Posterior vena cava (tissue), 2 donors: ENCODE measurements at places on chromosomes 5 and 9. TPM values are rescaled to one million over a fixed set of nuclear protein-coding genes. Genes with fewer than 3 reads are reported as not detected.

- no peak for DNase-seq
These were observed 19.0 kb downstream of the CXXC5 start for GRCh38 chr5:139667001-139667729.

GRCh38 chr5:123559434-123559775, 47.4 kb downstream of the CSNK1G3 start:
- DNase-seq, result no peak

Gene QRFP
- total RNA-seq, result not detected

DNA sequence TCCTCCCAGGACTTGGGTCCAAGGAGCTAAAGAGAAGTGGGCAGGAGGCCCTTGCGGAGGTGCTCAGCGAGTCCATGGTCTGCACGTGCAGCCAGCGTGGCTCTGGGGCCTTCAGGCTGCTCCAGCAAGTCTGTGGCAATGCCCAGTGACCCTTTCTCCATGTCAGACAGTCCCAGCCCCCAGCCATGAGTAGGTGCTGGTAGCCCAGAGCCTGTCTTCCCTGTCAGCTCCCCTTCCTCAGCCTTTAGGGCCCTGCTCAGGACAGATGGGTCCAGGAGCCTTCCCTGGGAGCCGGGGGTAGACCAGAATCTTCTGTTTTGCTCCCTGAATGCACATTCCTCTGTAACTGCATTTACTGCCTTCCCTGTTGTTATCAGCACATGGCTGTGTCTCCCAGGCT, 147.2 kb upstream of the IRX2 start:
- peak; percentile 29 for DNase-seq

Gene MYOZ3
- 1.3 TPM for total RNA-seq

Gene IRX4
- total RNA-seq, result not detected

- peak; percentile 43 for DNase-seq
These were observed 20.1 kb downstream of the SLC46A2 start for GRCh38 chr9:112870556-112870955.

Gene C5orf52
- not detected for total RNA-seq

- DNase-seq, result no peak
These were observed 199.4 kb upstream of the NFIL3 start for GRCh38 chr9:91623004-91623403.

GRCh38 chr5:154962494-154962893, 21.6 kb downstream of the MRPL22 start:
- no peak for DNase-seq

DNA sequence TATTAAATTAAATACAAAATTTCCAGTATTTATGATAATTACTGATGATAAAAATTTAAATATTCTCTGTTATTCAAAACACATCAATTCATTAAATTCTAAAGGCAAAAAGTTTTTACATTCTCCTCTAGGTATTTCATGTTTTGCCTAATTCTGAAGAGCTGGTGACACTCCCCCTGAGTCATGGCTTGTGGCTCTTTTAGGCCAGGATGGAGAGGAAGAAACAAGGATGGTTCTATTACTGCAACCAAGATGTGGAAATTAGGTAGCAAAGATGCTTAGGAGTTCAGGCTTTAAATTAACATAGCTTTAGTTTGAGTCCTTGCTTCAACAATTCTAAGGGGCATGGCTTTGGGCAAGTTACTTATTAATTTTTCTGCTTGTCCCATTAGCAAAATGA, 1295.8 kb downstream of the EFNA5 start:
- DNase-seq, result no peak

Gene PCDHGB4
- total RNA-seq, result 4.8 TPM
